ENCODE measurements at places on chromosomes 2 and 18.
A peak's percentile ranks its signal among the peaks of the same experiment; 100 is the strongest.

GRCh38 chr2:149019768-149020167 lies 18.7 kb upstream of the LYPD6B start:
- no peak for DNase-seq

DNA sequence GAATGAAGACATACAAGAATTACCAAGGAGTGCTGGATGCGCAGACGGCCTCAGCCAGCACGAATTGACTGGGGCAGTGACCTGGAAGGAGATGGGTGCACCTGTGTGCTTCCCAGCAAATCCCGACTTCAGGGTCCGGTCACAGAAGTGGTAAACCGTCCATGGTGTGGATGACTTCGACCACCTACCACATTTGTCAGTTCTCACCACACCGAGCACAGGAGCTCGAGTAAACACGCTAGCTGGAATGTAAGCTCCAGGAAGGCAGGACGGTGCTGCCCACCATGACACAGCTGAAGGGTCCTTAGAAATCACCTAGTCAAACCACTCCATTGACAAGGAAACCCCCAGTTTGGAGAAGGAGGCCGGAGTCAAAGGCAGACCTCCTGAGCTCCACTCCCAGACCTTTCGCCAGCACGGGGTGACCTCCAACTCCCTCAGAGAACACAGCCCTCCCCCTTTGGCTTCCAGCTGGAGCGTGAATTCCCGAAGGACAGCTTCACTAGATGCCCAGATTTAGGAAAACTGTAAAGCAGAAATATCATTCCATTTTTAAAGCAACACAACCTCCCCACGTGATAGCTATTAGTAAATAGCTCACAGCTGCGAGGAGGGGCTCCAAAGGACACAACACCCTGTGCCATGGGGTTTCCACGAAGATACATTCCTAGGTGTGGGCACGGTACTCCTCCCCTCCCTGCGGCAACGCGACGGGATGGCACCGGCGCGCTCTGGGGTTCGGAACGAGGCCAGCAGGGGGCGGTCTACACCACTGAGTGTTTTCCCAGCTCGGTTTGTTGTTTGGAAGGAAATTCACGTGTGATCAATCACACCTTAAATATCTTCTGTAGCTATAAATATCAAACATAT lies 34.1 kb upstream of the GNAL start:
- peak; percentile 9 for DNase-seq

GRCh38 chr2:237134321-237135230 lies 48.9 kb downstream of the COPS8 start:
- DNase-seq: no peak

DNA sequence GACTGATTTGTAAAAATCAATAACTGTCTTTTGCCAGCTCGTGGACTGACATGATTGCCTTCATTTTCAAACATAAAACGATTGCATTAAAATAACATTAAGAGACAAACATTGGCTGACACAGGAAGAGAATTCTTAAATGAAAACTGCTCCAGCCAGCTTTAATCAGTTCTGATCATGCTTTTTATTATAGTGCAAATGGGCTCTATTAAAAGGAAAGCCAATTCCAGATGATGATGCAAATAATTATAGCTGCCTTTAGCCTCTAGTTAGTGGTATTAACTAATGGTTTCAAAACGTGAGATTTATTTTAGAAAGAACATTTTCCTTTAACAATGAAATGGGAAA lies 301.8 kb upstream of the UBE2E3 start:
- DNase-seq: no peak

DNA sequence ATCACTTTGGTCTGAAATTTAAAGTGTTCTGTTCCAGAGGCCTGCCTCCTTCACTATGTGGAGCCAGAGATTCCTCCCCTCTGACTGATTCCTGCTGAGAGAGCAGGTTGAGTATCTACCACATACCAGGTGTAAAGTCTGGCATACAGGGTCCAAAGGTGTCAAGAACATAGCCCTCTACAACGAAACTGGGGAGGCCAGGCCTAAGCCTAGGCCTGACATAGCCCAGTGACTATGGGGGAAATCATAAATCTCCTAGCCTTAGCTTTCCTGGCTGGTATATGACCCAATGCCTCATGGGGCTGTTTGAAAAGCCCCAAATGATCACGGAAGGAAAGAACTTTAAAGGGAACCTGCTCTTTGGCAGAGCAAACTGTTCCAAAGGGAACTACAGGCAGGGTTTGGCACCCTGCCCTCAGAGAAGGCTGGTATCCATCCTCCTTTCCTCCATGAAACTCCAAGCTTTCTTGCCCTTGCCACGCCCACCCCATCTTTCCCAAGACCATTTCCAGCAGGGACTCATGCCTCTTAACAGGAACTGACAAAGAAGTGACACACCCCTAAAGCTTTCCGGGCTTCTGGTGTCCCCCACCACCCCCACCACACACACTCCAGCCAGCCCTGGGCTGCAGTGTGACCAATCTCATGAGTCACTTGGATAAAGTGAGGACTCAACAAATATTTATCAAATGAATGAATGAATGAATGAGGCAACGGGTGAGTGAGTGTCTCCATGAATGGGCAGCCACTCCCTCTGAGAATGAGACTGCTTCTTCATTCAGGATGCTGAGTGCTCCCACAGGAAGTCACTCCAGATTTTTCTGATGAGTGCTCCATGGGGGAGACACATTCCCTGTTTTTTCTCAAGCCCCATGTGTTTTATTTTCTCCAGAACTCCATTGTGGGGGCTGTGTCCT lies 114.5 kb upstream of the STPG4 start:
- DNase-seq: no peak

DNA sequence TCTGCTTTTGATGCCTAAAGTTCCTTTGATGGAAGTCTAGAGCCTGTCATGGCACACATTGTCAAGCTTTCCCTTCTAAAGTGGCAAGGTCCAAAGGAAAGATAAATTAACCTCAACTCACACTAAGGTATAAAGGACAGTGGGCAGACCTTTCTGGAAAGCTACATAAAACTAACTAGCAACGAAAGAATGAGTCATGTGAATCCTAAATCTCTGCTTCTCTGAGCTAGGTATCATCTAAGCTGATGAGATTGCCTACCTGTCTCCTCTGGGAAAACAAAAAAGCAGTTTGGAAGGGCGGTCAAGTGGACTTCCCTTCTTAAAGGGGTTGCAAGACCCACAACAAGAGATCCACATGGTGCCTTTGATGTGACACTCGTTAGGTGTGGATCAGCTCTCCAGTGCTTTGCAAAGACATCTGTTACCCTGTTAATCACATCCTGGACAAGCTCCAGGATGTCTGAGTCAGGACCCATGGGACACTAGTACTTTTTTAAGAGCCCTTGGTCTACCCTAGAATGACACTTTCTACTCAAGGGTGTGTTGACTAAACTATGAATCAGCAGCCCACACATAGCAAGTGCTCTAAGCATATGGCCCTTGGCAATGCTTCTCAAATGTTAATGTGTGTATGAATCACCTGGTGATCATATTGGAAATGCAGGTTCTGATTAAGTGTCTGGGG lies 173.5 kb downstream of the ALK start:
- no peak for DNase-seq

DNA sequence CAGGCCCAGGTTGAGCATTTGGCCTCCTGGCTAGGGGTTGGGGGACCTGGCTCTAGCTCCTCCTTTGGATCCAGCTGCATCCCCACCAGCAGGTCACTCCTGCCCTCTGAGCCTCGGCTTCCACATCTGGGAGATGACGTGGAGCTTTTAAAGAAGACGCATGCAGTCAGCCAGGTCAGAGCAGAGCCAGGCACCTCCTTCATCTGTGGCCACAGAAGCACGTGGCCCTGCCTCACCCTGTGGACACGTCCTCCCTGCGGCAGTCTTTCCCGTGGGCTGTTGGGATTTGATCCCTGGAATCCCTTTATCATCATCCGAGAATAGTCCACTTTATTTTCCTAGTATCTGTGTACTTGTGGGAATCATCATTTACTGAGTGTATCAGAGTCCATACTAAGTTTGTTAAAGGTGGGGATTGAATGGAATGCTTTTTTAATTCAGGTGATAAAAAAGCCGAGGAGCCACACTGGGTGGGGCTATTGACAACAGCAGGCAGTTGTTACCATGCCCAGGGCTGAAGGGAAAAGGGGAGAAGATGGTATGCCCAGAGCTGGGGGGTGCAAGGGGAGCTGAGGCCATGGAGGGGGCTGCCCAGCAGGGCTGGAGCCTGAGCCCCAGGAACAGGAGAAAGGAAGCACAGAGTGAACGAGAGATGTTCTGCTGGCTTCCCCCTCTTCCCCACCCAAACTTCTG lies 170.1 kb downstream of the LAMA1 start:
- DNase-seq: no peak

DNA sequence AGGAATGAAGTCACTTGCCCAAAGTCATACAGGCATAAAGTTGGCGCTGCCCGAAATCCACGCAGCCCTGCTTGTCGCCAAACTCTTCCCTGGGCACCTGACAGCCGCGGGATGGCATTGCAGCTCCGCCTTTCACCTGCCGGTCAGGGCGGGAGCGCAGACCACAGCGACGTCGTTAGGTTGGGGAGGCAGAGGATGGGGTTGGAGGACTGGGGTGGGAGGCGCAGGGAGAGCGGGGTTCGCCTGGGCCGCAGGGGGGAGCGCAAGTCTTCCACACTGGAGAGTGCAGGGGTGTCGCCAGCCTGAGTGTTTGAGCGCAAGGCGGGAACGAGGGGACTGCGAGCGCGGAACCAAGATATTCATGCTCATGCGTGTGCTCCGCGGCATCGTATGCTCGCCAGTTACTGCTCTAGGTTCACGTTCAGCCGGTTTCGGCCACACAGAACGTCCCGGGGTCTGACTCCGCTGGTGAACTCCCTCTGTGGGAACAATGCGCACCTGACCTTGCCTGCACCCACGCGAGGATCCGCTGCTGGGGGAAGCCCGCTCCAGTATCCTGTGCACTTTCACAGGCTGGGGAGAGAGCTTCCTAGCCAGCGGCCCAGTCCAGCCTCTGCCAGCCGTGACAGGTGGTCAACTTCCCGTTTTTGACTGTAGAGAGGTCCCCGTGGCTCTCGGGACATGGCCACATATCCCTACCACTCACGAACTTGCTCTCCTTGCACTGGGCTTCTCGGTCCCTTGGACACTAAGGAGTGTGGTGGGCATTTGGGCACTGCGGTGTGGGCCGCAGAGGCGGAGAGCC lies 767 bp upstream of the NPPC start:
- DNase-seq: no peak

GRCh38 chr2:86249579-86250391 lies 50.5 kb downstream of the MRPL35 start:
- no peak for DNase-seq

DNA sequence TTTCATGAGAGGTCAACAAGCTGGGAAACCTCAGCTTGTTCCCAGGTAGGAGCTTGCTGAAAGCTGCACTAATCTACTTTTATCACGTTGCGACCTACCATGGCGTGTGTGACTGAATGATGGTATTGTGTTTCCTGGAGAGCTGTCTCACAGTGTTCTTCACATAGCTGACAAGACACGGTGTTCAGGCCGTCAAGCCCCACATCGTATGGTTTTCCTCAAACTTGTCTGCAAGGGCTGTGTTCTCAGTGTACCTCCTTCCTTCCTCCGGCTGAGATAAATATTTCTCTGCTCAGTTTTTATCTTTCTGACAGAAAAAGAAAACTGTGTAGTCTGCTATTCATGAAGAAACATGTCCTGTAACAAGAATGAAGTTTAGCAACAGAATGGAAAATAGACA lies 244.8 kb downstream of the DCDC2C start:
- DNase-seq: no peak

GRCh38 chr2:18932853-18933252 lies 343.5 kb upstream of the NT5C1B start:
- no peak for DNase-seq

DNA sequence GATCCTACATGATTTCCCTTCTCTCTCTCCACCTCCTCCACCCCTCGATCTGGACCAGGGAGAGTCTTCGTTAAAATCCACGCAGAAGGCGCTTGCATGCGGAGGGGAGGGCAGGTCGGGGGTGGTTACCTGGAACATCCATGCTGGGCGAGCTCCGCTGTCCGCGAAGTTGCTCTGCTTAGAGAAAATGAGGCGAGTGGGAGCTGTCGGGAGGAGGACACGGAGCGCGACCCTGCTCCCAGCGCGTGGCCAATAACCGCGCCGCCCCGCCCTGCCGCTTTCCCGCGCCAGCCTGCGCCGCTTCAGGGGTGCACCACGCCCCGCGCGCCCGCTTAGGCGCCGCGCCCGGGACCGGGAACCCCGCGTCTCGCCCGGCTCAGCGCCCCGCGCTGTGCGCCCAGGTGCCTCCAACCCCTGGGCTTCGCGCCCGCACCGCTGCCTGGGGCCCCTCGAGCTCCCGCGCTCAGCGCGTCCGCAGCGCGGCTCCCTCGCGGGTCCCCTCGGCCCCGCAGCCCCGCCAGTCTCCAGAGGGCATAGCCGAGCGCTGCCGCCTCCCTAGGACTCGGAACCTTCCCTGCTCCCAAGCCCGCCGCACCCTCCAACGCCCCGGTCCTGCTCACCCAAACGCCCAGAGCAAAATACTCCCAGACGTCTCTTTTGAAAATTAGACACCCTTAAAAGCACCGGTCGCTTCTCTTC lies 636 bp downstream of the CBLN2 start:
- DNase-seq: no peak

- DNase-seq: no peak
These were observed 17.0 kb downstream of the STAT1 start for GRCh38 chr2:190996947-190997346.

GRCh38 chr2:223969856-223970255 lies 12.6 kb downstream of the MRPL44 start:
- no peak for DNase-seq

GRCh38 chr2:189252991-189253675 lies 73.6 kb upstream of the COL5A2 start:
- no peak for DNase-seq

DNA sequence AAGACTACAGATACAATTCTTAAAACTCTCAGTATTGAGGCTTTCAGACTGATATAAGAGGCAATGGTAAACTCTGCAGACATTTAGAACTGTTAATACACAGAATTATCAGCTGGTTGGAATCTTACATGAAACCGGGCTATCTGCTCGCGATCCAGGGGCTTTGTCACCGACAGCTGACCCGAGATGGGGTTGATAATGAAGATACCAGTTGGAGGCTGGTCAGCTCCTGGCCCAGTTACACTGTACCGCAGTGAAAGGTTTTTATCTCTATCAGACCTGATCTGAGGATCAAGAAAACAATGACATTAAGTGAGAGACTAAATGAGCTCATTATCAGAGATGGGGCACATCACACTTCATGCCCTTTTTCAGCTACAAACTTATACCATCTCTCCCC lies 167.3 kb downstream of the CDH2 start:
- DNase-seq: no peak

- no peak for DNase-seq
These were observed 198.7 kb downstream of the SPP2 start for GRCh38 chr2:234249034-234249735.

DNA sequence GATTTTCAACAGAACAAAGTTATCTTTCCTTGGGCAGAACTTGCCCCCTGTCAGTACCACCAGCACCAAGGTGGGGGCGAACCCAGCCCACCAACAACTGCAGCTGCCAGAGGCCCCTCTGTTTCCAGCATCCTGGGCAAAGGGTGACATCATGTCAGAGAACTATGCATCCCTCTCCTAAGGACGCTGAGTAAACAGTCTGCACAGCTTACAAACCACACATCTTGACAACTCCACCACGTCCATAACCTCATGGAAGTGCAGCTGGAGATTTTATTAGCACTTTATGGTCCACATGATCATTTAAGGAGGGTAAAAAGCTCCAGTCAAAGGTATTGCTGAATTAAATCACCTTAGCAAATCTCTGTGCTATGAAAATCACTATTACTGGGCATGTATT lies 40.4 kb downstream of the PIEZO2 start:
- no peak for DNase-seq

GRCh38 chr18:45926691-45927090 lies 40.4 kb downstream of the EPG5 start:
- DNase-seq: no peak

Data from T follicular helper cell (primary cell).